ENCODE measurements at places on chromosomes 13 and 19.
A peak's percentile ranks its signal among the peaks of the same experiment; 100 is the strongest.

DNA sequence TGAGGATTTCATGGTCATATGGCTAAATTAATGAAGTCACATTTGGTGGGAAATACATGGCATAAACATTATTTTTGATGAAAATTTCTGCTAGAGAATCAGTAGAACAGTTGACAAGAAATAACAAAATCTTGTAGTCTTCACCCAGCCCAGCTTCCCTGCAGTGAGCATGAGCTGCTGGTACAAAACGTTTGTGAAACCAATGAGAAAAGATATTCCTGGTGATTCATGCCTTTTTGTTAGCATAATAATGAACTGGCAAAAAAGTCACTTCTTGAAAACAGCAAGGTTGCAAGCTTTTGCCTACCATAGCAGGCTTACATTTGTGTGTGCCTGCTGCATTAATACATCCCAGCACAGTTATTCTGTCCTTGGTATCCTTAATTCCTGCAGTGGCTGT, 475.9 kb upstream of the HTR2A start:
- no peak for DNase-seq

GRCh38 chr13:37929308-37929707, 59.7 kb upstream of the TRPC4 start:
- DNase-seq: no peak

DNA sequence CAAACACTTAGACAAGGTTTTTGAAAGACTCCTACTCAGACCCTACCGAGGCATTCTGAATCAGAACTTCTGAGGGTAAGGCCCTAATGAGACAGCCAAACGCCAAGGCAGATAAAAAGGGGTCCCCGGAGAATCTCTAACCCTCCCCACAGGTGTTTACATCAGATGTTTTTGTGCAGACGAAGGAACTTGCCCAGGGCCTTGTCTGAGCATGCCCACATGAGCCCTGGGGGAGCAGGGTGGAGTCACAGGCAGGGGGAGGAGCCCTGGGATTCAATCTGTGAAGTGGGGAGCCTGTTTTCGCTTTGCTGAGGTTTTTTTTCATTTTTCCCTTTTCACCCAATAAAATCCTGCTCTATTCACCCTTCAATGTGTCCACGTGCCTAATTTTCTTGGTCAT, 61.6 kb upstream of the MED4 start:
- DNase-seq: peak; percentile 26

DNA sequence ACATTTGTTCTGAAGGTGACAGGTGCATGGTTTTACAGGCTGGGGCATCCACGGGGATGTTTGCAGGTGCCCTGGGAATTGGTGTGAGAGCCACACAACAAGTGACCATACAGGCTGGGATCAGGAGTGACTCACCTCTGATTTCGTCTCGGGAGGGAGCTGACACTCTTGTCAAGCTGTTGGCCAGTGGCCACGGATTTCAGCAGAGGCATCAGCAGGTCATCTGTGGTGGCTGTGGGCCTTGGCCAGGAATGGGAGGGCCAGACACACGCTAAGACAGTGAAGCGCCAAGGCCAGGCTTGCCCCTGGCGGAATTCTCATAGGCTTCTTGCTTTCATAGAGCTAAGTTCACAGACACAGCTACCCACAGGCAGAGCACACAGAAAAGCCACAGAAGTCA, 108.6 kb downstream of the HSPH1 start:
- DNase-seq: no peak

GRCh38 chr19:55594996-55595545, 4.2 kb downstream of the FIZ1 start:
- no peak for DNase-seq

DNA sequence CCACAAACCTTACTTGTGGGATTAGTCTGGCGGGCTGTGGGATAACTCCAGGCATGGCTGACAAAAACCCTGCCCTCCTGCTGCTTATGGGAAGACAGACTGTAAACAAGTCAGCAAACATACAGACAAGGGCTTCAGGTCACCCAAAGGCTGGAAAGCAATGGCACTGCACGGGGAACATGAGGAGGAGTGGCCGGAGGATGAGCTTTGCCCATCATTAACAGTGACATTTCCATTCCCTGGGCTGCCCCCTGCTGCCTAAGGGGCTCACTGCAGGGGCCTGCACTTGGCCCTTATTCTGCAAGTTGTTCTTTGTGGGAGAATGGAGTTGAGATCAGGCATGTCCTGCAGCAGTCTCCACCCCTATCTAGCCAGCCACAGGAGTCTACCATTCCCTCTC, 91.3 kb downstream of the UQCRFS1 start:
- DNase-seq: peak; percentile 9

- no peak for DNase-seq
Observed at GRCh38 chr19:39946532-39946931, 12.1 kb upstream of the FCGBP start.

DNA sequence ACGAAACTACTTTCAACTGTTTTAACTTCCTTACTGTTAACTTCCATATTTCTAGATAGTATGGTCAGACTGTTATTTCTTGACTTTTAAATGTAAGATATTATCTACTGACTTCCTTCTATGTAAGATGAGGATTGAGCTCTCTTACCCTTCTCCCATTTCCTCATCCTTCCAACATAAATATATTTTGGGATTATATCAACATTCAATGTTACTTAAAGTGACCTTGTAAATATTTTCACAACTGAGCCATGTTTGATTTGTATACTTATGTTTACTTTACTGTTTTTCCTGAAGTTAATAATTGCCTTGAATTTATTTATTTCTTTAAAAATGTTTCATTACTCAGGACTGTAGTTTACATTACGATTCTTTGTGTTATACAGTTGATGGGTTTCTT, 148.7 kb downstream of the ZIC5 start:
- DNase-seq: no peak

DNA sequence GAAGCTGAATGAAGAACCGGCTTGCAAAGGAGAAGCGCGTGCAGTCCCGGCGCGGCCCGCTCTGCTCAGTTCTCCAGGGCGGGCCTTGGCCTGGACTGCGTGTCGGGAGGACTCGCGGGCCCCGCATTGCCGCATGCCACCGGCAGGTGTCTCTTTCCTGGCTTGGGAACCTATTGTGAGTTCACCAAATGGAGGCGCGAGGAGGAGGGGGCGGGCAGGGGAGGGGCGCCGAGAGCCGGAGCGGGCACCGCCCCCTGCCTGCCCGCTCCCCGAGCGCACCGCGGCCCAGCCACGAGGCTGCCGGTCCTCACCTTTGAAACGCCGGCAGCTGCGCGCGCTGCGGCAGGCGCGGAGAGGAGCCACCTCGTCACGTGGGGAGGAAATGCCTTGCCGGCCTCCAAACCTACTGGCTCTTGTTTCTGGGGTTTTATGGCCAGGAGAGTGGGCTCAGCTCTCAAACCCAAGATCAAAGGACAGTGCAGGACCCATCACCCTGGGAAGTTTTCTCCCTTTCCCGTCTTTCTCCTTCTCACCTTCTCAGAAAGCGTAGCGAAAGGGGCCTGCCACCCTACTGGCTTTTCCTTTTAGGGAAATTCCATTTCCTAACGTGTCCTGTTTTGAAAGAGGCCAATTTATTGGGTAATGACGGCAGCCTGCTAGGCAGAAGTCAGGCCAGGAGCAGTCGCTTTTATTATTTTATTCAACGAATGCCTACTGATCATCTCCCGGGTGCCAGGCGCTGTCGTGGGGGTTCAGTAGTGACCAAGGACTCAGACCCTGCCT, 13.8 kb upstream of the UBE2L5 start:
- DNase-seq: peak; percentile 92

DNA sequence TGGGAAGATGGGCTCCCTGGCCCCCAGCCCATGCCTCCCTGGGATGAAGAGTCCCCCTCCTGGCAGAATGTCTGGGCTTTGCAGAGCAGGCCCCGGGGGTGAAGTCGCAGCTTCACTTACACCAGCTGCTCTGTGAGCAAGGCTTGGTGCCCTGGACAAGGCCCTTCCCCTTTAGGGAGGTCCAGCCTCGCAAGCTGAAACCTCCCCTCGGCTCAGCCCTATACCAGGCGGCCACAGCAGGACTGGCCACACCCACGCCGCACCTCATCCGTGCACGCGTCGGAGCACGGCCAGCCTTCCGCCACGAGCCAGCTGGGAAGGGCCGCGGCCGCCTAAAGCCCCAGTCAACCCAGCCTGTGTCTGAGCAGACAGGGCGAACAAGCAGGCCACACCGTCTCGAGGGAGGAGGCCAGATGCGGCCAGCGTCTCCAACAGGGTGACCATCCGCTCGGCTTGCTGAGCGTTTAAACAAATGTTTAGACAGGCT, 83.2 kb upstream of the MCF2L start:
- DNase-seq: peak; percentile 84

- DNase-seq: no peak
Observed at GRCh38 chr19:2797280-2797679, 12.0 kb downstream of the THOP1 start.

DNA sequence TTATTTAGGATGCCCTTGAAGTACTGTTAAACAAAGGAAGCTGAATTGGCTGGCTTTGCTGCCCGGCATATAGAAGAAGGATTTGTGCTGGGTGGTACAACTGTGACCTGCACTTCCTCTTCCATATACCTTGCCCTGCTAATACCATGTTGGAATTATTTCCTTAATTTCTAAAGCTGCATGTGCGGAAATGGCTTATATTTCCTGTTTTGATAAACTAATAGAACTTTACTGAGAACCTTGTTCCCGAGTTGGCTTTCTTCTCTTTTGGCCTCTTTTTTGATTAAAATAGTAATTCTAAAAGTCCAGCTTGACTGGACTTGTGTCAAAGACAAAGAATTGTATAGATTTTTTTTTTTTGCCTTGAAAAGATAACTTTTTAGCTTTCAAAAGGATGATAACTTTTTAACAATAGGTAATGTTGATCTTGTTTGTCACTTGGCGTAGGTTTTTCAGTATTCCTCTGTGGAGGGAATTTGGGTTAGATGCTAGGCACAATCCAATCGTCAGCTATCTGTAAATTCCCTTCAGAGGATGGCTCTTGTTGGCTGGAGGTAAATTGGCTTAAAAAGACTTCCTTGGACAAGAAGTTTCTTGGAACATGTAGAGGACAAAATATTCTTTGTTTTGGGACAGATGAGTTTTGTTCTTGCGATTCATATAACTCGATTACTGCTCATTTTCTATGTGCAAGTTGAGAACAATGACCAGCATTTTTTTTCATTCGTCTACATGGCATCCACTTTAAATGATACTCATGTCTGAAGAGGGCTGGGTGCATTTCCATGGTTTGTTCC, 41.4 kb downstream of the COL4A2 start:
- no peak for DNase-seq

GRCh38 chr13:109672545-109672944, 113.8 kb downstream of the IRS2 start:
- no peak for DNase-seq

- no peak for DNase-seq
Observed at GRCh38 chr19:55693336-55693974, 18.4 kb downstream of the EPN1 start.

GRCh38 chr13:44426461-44426860, 52.8 kb downstream of the SERP2 start:
- no peak for DNase-seq

DNA sequence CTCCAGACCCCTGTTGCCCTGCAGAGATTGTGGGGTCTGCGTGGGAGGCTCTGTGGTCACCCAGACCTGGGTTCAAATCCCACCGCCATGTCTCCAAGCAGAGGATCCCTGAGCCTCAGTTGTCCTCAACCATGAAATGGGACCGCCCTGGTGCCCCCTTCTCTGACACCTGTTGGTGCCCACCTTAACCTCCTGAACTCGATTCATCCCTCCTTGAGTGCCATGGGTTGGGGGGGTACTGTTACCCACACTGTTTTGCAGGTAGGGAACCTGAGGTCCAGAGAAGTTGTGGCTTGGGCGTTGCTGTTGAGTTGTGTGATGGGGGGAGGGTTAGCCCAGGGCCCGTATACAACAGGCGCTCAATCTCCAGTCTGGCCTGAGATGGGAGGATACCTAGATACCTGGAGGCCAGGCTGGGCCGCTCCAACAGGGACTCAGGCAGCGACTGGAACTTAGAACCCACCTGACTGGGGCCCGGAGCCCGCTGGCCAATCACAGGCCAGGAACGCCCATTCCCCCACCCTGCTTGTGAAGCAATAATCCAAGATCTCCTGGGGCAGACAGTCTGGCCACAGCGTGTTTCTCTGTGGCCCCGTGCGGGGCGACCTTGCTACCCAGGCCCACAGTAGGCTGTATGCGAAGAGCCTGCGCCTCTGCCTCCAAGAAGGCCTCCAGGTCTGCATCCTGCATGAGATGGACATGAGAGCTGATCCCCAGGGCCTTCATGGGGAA, 2.8 kb downstream of the ARID3A start:
- no peak for DNase-seq

DNA sequence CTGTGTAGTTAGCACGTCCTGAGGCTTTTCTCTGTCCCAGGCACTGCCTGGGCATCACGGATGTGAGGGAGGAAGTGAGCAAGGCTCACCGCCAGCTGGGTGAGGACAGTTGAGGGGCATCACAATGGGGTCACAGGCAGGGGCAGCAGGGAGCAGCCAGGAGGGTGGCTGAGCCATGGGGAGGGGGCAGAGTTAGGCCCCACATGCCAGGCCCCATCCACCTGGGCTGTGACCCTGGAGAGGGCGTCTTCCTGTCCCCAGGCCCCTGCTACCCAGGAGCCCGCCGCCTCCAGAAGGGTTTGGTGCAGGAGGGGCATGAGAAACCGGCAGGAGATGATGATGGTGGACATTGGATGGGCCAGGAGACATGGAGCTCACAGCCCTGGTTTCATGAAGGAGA, 56.8 kb upstream of the F7 start:
- DNase-seq: no peak

- DNase-seq: no peak
Observed at GRCh38 chr13:112796190-112796915, 106.5 kb downstream of the ATP11A start.

GRCh38 chr19:18226956-18227780, 930 bp upstream of the PDE4C start:
- DNase-seq: no peak
